ENCODE measurements at places on chromosomes 1 and 21.

DNA sequence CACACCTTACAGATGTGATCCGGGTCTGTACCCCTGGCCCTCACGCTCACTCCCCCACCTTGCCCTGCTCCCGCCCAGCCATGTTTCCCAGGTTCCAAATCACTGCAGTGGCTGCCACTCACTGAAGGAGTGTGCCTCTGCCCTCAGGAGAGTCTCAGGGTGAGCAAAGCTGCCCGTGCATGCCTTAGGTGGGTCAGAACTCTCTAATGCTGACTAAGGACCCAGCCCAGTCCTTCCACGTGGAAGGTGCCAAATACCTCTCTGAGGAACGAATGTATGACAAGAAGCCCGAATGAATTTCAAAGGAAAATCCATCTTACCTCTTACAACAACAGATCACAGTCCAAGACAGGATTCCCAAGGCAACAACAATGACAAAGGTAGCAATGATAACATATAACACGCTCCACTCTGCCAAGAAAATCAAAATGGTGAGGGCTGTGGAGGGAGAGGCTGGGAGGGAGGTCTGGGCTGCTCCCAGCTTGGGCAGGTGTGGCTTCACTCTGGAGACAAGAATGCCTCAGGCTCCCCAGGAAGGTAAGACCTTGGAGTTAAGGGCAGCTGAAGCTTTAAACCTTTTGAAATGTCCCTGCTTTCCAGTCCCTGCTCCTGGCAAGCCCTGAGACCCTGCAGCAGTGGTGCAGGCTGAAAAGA lies 115.2 kb downstream of the KIAA0319L start:
- DNase-seq = peak; percentile 86

GRCh38 chr1:180632326-180633056 lies 669 bp downstream of the XPR1 start:
- DNase-seq = peak; percentile 45

- DNase-seq = peak; percentile 72
These were observed 2.2 kb upstream of the RHEX start for GRCh38 chr1:206050655-206051235.

DNA sequence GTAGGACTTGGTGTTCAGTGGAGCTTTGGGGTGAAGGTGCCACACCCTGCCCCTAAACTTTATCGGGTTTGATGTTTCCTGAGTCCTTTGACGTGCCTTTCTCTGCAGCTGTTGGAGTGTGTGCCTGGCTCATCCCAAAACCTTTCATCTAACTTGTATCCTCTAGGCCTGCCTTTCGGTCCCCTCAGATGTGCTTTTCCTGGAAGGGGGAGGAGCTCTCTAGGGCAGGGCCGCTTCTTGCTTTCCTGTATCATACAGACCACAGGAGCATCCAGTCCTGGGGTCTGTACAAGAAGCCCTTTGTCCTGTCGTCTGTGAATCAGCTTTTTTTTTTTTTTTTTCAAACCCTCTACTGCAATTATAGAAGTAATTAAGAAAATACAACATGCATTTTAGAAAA lies 35.7 kb downstream of the PTGFRN start:
- DNase-seq = no peak

GRCh38 chr21:18204931-18205330 lies 39.7 kb upstream of the CHODL start:
- no peak for DNase-seq

- no peak for DNase-seq
These were observed 28.7 kb downstream of the PTGFR start for GRCh38 chr1:78519446-78519845.

DNA sequence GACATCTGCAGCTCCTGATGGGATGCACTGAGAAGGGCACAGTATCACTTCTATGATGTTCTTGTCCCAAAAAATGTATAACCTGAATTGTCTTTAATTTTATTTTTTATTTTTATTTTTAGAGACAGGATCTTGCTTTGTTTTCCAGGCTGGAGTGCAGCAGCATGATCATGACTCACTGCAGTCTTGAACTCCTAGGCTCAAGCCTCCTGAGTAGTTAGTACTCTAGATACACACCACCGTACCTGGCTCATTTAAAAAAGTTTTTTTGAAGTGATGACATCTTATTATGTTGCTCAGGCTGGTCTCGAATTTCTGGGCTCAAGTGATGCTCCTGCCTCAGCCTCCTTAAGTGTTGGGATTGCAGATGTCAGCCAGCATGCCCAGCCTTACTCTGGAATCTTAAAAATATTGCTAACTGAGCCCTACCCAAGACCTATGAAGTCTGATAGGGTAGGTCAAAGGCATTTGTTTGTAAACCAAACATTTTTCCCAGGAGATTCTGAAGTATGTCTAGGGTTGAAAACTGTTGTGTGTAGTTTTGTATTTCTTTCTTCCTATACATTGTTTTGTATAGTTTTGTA lies 68.9 kb downstream of the ATF6 start:
- peak; percentile 7 for DNase-seq

- DNase-seq = no peak
These were observed 4.9 kb upstream of the MAPKAPK2 start for GRCh38 chr1:206679738-206680211.

DNA sequence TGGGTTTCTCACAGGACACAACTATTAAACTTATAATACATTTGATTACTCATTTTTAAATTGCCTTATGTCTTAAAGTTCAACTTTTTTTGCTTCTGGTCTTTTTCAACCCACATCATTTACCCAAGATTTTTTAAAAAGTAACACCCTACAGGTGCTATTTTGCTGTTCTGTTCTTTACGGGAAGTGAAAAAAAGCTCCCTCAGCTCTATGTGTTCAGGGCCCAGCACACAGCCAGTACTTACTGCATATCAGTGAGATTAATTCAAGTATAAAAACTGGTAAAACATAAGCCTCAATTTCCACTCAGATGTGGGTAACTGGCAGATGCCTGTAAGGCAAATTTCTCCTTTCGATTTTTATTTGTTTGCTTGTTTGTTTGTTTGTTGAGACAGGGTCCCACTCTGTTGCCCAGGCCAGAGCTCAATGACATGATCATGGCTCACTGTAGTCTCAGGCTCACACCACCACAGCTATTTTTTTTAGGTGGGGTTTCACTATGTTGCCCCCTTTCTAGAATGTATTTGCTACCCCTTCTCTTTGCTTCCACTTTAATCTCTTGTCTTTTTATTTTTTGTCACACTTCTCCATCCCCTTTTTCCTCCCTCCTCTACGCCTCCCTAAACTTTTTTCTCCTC lies 20.3 kb downstream of the RNASEL start:
- no peak for DNase-seq

DNA sequence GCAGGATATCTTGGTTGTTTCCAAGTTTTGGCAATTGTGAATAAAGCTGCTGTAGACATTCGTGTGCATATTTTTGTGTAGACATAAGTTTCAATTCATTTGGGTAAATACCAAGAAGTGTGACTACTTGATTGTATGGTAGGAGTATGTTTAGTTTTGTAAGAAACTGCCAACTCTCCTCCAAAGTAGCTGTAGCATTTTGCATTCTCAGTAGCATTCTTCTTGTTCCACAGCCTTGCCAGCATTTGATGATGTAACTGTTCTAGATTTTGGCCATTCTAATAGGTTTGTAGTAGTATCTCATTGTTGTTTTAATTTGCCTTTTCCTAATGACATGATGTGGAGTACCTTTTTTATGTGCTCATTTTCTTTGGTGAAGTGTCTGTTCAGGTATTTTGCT lies 38.6 kb upstream of the PLA2G4A start:
- DNase-seq = no peak

- DNase-seq = peak; percentile 46
These were observed 63.6 kb upstream of the ZBTB40 start for GRCh38 chr1:22387919-22388580.

GRCh38 chr1:41487126-41488039 lies 2.9 kb upstream of the EDN2 start:
- DNase-seq = no peak

GRCh38 chr1:19859876-19860275 lies 22.3 kb upstream of the OTUD3 start:
- DNase-seq = no peak

GRCh38 chr1:8382051-8382505 lies 64.2 kb downstream of the SLC45A1 start:
- no peak for DNase-seq

DNA sequence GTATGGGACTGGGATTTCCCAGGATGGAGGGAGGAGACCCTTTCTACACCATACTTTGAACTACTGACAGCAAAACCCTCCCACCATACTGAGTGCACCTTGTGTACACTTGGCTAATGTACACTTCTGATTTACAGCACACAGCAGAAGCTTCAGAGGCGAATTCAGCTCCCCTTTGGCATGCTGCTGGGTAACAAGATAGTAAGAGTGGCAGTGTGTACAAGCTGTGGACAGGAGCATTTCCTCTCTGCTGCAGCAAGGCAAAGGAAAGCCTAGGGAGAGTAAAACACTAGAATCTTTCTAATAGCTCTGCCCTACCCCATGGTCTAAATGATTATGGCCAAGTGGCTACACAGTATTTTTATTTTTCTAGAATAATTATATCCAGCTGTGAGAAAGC lies 83.9 kb upstream of the ARTN start:
- DNase-seq = no peak

- peak; percentile 49 for DNase-seq
These were observed 4.6 kb upstream of the SMCP start for GRCh38 chr1:152873495-152873894.

GRCh38 chr1:151056149-151056548 lies 3.3 kb downstream of the CDC42SE1 start:
- no peak for DNase-seq

DNA sequence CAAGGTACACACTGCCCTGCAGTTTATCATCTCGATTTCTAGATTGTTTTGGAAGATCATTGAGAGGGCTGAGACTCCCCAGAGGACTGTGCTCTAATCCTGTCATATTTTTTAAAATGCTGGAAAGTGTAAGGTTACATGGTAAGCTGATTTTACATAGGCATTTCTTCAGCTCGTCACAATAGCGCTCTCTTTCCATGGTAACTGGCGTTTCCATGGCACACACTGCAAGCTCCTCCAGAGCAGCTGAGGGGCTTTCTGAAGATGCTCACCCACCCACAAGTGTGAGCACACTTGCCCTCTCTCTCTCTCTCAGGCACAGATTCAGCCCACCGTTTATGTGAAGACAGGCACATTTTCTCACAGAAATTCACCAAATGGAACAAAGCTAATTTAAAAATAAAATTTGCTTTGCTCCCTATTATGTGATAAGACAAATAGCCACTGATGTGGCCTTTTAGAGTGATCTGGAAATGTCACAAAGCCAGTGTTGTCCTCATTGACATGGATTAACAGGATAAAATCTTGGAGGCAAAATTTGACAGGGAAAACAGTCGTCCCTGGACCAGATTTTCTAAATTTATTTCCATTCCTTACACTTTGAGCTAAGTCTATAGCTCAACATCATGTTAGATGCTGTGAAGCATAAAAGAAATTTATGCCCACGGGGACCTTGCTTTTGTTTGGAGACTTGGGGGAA lies 421.5 kb downstream of the RWDD3 start:
- DNase-seq = no peak

DNA sequence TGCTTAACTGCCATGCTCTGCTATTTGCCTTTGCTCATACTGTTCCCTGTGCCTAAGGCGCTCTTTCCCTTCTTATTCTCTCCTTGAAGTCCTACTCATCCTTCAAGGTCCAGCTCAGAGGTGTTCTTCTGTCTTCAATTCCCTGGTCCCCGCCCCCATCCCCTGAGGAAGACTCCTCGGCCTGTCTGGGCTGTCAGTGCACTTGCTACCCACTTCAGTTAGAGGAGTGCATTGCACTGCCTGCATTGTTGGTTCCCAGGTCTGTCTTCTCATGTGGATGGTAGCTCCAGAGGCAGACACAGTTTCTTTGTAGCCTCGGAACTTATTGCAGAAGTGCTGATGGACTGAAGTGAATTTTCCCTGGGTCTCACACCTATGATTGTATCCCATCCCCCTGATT lies 194.0 kb downstream of the C1orf94 start:
- no peak for DNase-seq

GRCh38 chr1:201411292-201411691 lies 10.2 kb downstream of the TNNI1 start:
- DNase-seq = no peak

DNA sequence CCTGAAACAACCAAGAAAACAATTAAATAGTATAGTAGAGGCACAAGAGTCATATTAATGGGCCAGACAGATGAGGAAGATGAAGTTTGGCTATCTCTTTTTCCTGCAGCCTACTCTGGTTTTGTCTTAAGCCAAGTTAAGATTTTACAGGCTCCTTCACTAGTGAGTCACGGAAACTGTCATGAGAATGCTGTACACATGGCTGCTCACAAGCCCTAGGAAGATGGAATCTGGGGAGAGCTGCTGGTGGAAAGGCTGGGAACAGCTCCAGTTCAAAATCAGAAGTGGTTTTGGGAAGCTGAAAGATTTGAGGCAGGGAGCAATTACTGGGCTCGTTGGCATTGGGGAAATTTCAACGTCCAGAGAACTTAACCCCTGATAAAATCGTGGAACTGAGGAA lies 46.4 kb upstream of the S1PR1 start:
- no peak for DNase-seq

- DNase-seq = no peak
These were observed 50.7 kb downstream of the ZNF684 start for GRCh38 chr1:40582116-40582515.

- peak; percentile 26 for DNase-seq
These were observed 3.0 kb downstream of the TMPRSS3 start for GRCh38 chr21:42392731-42393442.

DNA sequence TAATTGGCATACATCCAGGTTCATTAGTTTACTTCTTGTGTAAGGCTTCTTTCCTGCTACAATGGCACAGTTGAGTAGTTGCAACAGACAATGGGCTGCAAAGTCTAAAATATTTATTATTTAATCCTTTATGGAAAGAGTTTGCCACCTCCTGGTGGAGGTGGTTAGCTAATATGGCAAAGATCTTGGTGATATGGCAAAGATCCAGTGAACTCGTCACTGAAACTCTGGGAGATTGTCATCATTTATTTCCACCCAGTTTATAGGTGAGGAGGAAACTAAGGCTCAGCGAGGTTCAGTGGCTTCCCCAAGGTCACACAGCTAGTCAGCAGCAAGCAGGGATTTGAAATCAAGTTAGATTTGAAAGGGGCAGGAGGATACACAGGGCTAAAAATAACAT lies 16.1 kb upstream of the IFFO2 start:
- peak; percentile 43 for DNase-seq

DNA sequence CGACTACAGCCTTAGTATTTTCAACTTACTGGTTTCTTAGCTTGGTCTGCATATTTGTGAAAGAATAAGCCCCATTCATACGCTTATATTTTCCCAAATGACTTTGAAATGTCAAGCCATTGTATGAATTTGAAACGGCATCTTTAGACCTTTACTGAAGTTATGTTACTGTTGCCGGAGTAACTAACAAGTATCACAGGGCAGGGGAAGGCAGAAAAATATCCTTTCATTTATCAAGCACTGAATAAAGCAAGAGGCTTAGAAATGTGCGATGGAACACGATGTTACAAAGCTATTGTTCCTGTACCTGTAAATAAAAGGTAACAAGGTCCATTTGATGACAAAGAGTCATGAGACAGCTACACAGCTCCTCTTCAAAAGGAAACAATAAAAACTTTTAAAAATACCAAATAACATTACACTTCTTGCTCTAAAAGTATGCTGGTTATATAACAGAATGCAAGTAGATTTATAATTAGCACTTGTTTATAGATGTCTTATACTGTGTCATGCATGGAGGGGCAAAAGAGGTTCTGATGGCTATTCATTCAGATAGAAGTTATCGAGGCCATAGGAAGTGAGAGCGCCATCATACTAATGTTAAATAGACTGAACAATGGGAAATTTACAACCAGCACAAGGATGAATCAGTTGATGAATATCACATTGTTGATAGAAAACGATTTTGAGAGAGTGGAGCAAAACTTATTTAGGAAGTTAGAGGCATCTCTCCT lies 322.6 kb downstream of the RGS7 start:
- no peak for DNase-seq

- no peak for DNase-seq
These were observed 36.6 kb upstream of the PIGC start for GRCh38 chr1:172480431-172480830.

Data from epithelial cell of esophagus (primary cell).